ENCODE measurements at places on chromosomes 6 and 20. TPM values are rescaled to one million over a fixed set of nuclear protein-coding genes. Genes with fewer than 3 reads are reported as not detected.
A peak's percentile ranks its signal among the peaks of the same experiment; 100 is the strongest.

DNA sequence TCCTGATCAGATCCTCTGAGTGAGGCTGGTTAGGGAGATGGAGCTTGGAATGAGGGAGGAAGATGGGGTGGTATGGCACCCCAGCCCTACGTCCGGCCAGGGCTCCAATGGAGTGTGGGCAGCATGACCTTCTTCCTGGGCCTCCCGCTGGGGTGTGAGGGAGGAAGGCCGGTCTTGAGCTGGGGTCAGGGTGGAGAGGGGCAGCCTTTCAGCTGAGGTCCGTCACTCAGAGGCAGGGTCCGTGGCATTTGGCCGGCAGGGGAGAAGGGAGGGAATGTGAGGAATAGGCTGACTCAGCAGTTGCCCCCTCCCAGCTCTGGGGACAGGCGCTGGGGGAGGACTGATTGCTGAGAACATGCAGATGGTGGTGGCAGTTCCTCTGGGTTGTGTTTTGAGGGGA lies 25.5 kb upstream of the VEGFA start:
- DNase-seq = no peak

- no peak for DNase-seq
Measured at GRCh38 chr6:88764081-88764480, 199.3 kb downstream of the RNGTT start.

The BCL2L1 gene
- 86.4 TPM for total RNA-seq

DNA sequence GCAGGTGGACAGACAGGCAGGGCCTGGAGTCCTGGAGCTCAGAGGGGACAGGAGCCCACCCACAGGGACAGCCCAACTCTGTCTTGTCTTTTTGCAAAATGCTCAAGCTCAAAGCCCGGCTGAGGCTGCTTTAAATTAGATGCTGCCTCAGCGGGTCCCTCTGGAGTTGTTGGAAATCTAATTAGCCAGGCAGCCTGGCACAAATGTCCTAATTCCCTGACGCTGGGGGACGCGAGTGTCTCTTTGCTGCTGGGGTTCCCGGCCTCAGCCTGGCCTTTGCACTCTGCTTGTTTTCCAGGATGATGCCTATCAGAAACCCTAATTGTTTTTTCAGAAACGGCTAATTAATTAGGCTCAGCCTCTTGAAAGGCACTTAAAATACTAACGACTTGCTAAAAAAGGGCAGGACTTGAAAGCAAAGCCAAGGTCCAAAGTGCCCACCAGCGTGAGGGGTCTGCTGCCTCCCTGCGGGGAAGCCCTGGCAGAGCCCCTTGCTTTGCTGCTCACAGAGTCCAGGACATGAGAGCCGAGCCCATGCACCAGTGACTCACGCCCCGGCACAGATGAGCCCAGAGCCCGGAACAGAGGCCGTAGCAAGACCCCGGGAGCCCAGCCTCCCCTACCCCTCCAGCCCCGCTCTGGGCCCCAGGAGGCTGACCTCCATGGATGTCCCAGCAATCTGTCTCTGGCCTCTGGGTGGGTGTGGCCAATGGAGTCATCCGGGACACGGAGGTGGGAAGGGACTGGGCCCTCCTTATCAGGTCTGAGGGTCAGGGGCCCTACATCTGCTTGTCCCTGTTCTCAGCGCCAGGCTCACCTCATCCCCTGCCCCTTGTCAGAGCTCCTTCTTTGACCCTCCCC lies 46.0 kb upstream of the BHLHE23 start:
- DNase-seq = no peak

- no peak for DNase-seq
Measured at GRCh38 chr6:161444464-161444863, 170.6 kb upstream of the AGPAT4 start.

The C20orf204 gene
- total RNA-seq = 1.7 TPM

The TAAR1 gene
- total RNA-seq = not detected

DNA sequence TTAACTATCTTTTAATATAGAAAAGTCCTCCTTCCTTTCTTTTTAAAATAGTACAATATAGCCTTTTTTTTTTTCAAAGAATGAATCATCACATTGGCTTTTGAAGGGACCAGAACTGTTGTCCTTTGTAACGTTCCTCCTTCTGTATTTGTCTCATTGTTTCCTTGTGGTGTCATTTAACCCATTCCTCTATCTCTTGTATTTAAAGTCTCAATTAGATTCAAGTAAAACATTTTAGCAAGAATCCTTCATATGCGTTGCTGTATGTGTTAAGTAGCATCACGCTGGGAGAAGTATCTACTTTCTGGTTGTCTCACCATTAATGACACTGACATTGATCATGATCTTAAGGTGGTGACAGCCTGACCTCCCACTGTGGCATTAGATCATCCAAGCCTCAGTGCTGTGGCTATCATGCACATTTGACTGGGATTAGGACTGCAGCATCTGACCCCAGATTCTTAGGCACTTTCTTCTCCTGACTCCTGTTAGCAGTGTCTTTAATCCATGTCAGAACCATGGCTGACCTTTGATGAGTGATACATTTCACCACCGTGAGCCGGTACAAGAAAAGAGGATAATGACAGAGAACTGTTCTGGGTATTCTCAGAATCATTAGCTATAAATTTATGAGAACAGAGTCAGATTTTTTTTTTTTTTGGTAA lies 67.5 kb upstream of the TFB1M start:
- peak; percentile 15 for DNase-seq

The RHAG gene
- not detected for total RNA-seq

The SYNGAP1 gene
- total RNA-seq = 1.4 TPM

GRCh38 chr6:126886106-126886505 lies 232.4 kb upstream of the RSPO3 start:
- no peak for DNase-seq

The MTRF1L gene
- 25.0 TPM for total RNA-seq

The DPPA5 gene
- total RNA-seq = not detected

The RFX6 gene
- not detected for total RNA-seq

- DNase-seq = no peak
Measured at GRCh38 chr6:161732594-161732993, 458.7 kb upstream of the AGPAT4 start.

The PPDPF gene
- 140 TPM for total RNA-seq

GRCh38 chr6:334536-335510 lies 42.5 kb downstream of the DUSP22 start:
- no peak for DNase-seq

DNA sequence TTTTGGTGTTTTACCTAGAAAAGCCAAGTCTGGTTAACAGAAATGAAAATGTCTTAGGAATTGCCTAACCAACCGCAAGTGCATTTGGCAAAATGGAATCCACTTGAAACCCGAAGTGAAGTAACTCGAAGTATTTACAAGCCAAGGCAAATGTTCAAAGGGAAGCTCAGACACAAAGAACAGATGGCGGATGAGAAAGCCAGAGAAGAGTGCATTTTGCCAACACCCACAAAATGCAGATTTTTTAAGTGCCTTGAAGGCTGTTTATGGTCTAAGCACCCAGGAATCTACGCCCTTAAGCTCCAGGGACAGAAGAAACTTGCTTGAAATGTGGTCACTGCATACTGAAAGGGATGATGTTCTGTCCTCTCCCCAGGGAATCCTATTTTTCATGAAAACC lies 70.0 kb upstream of the TBXT start:
- DNase-seq = no peak

The CSNK2B gene
- 371 TPM for total RNA-seq

- DNase-seq = peak; percentile 31
Measured at GRCh38 chr6:136927292-136927691, 5.2 kb downstream of the SLC35D3 start.

DNA sequence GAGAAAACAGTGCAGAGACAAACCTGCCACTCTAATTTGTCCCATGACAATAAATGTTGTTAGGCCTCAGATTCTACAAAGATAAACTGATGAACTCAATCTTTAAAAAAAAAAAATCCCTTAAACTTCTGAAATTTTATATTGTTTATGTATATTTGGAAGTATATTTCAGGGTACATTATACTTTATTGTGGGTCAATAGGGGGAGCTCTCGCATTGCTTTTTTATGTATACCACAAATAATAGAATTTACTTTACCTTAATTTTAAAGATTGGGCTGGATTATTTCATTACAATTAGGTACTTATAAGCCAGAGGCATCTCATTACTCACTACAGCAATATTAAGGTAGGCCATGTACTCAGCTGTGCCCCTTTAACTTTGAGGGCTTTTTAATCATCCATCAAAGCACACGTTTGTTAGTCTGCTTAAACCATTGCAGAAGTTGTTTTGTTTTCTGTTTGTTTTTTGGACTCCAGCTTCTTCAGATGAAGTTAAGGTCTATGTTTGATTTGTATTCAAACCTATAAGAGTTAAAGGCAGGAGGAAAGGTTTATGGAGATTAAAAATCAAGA lies 56.3 kb upstream of the EYA4 start:
- peak; percentile 3 for DNase-seq

DNA sequence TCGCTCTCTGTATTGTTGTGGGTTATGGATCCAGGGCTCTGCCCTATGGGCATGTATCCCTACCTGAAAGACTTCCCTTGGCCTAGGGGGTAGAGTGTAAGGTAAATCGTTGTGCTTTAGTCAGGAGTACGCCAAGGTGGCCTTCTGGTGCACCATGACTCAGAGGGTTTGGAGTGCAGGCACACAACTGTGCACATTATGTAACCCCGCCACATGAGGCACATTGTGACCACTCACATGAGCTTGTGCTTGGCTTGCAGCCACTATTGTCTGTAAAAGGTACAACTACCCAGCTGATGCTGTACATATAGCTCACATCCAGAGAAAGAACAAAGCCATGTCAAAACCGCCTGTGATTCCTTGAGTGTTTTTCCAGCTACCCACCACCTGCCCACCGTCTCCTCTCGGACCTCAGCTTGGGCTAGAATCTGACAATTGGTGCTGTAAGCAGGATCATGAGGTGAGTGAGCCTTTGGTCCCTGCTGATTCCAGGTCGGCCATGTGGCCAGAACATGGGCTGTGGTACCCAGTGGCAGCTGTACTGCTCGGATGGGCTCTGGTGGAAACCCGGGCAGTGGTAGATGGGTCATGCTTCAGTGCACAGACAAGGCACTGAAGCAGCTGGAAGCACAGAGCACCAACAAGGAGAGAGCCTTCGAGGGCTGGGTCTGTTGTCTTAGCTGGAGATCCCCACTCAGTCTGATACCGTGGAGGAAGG lies 33.8 kb downstream of the HDDC2 start:
- DNase-seq = peak; percentile 32

DNA sequence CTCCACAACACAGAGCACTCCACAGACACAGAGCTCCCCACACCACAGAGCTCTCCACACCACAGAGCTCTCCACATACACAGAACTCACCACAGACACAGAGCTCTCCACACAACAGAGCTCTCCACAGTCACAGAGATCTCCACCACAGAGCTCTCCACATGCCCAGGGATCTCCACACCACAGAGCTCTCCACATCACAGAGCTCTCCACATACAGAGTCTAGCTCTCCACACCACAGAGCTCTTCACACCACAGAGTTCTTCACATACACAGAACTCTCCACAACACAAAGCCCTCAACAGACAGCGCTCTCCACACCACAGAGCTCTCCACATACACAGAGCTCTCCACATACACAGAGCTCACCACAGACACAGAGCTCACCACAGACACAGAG lies 55.3 kb downstream of the ERMARD start:
- DNase-seq = no peak

GRCh38 chr20:20199361-20200160 lies 147.2 kb downstream of the CFAP61 start:
- peak; percentile 28 for DNase-seq

GRCh38 chr20:51216850-51217249 lies 193.9 kb upstream of the KCNG1 start:
- DNase-seq = no peak

The CST4 gene
- total RNA-seq = not detected

The TRIM38 gene
- 7.7 TPM for total RNA-seq

The LY6G6C gene
- not detected for total RNA-seq

DNA sequence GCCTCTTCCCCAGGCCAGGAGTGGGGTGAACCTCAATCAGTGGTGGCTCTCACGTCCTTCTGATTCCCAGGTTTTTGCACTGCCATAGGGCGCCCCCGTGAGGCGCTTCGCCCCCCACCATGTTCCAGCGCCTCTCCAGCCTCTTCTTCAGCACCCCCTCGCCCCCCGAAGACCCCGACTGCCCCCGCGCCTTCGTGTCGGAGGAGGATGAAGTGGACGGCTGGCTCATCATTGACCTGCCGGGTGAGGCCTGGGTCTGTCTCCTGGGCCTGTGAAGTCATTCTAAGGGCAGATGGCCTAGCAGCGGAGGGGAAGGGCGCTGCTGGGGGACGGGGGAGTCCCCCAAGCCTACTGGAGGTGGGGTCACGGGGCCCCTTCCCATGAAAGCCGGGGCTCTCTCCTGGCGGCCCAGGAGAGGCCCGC lies 4.5 kb downstream of the TP53INP2 start:
- peak; percentile 53 for DNase-seq

DNA sequence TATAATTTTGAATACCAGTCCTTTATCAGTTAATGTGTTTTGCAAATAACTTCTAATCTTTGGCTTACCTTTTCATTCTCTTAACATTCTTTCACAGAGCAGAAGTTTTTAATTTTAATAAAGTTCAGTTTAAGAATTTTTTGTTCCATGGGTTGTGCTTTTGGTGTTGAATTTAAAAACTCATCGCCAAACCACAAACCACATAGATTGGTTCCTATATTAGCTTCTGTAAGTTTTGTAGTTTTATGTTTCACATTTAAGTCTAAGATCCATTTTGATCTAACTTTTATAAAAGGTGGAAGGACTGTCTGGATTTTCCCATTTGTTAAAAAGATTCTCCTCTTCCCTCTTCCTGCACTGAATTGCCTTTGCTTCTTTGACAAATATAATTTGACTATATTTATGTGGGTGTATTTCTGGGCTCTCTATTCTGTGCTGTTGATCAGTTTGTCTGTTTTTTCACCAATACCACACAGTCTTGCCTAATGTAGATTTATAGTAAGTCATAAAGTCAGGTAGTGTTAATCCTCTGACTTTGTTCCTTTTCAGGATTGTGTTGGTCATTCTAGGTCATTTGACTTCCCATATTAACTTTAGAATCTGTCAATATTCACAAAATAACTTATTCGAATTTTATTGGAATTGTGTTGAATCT lies 17.5 kb upstream of the SDCBP2 start:
- no peak for DNase-seq

DNA sequence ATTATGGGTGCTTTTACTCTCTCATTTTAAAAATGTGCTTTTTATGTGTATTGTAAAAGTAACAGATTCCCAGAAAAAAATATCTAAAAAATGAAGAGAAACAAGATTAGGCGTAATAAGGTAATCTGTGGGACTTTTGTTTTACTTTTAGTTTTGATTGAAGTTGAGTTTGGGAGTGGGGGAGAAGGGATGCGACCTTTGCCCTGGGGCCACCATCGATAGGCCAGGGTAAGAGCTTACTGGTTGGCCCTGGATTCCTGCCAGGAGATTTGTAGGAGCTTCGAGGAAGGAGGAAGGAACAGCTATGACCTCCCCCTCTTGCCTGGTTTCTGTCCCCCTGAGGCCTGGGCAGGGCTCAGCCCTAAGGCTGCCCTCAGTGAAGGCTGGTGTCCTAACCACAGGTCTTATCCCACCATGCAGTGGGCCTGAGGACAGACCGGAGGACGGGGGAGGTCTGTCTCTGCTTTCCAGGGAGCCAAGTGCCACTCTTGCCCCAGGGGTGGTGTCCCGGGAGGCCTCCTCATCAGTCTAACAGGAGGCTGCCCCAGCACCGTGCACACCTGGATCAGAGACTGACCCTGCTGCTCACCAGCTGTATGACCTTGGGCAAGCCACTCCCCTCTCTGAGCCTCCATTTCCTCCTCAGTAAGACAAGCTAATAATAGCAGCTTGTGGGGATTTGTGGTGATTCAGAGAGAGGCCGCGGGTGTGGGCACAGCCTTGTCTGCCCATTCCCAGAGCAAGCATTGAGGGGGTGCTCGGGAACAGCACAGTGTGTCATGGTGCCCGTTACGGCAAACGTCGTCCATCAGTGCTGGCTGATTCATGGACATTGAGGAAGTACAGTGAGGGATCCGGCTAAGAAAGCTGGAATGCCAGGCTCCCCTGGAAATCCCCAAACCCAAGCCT lies 21.2 kb downstream of the TGM2 start:
- peak; percentile 100 for DNase-seq

The PHACTR3 gene
- total RNA-seq = 0.12 TPM

GRCh38 chr20:63005365-63005861 lies 1.4 kb downstream of the BHLHE23 start:
- no peak for DNase-seq
